Substantia nigra (tissue), 51 donors: ENCODE measurements at places on chromosomes 3 and 15.

- no peak for DNase-seq
Measured at GRCh38 chr3:88996691-88997090, 110.7 kb upstream of the EPHA3 start.

GRCh38 chr15:74868059-74868458 lies 5.1 kb downstream of the SCAMP2 start:
- DNase-seq: no peak

- no peak for DNase-seq
Measured at GRCh38 chr3:4807381-4808280, 171.6 kb upstream of the BHLHE40 start.

DNA sequence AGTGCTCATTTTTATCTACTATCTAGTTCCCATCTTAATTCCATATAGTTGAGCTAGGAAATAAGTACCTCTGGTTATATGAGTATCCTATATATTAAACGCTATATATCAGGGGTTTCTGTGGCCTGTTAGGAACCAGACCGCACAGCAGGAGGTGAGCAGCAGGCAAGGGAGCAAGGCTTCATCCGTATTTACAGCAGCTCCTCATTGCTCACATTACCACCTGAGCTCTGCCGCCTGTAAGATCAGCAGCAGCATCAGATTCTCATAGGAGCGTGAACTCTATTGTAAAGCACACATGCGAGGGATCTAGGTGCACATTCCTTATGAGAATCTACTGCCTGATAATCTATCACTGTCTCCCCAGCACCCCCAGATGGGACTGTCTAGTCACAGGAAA lies 23.0 kb downstream of the GSK3B start:
- no peak for DNase-seq

- DNase-seq: peak; percentile 22
Measured at GRCh38 chr3:156321945-156322344, 201.6 kb downstream of the KCNAB1 start.

GRCh38 chr3:136914739-136915138 lies 43.0 kb upstream of the IL20RB start:
- no peak for DNase-seq

GRCh38 chr3:87196879-87197278 lies 30.2 kb upstream of the CHMP2B start:
- no peak for DNase-seq

DNA sequence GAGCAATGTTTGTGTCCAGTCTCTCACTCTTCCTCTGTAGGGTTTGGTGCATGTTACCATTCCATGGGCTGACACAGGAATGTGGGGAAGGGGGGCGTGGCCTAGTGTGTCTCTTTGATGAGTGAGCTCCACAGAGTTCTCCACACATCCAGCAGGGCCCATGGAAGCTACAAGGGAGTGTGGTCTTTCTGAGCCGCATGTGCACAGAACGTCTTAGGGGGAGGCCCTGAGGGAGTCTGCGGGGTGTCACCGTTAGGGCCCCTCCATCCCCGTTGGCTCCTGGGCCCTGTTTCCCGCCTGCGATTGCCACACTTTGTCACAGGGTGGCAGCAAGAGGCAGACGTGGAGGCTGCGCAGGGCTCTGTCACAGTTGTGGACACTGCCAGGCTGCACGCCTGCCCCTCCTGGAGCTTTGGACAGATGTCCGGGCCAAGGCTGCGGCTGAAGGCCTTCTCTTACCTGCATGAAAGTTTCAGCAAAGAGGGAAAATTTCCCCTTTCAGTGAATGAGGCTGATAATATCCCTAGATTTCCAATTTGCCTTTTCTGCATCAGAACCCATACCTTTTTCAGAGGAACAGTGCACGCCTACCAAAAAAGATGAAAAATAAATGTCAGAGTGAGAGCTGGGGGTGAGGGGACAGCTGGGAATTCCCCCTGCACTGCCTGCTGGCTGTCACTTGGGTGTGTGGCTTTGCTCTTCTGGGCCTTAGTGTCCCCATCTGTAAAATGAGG lies 24.3 kb downstream of the CACNA2D3 start:
- no peak for DNase-seq

DNA sequence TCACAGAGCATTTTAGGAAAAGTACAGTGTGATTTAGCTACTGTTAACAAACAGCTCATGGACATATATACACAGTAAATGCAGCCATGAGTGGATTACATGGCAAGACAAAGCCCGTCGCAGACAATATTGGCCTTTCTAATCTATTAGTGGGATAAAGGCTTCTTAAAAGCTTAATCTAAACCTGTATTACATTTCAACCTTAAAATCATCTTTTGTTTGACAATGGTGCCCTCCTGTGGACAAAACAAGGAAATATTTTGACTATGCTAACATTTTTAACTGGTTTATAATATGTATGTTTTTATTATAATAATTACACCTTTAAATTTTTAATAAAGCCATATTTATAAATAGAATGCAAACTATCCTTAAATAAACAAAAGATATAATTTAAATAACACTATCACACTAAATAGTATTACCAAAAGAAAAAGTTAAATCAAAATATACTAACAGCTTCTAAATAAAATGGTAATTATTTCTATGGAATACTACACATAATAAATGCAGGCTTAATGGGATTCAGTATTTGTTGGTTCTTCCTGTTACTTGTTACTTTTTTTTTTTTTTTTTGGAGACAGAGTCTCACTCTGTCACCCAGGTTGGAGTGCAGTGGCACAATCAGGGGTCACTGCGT lies 38.6 kb downstream of the TAFA4 start:
- DNase-seq: no peak

- DNase-seq: no peak
Measured at GRCh38 chr3:67048067-67048714, 50.1 kb downstream of the KBTBD8 start.

- DNase-seq: no peak
Measured at GRCh38 chr3:81029861-81030260, 731.6 kb downstream of the GBE1 start.

DNA sequence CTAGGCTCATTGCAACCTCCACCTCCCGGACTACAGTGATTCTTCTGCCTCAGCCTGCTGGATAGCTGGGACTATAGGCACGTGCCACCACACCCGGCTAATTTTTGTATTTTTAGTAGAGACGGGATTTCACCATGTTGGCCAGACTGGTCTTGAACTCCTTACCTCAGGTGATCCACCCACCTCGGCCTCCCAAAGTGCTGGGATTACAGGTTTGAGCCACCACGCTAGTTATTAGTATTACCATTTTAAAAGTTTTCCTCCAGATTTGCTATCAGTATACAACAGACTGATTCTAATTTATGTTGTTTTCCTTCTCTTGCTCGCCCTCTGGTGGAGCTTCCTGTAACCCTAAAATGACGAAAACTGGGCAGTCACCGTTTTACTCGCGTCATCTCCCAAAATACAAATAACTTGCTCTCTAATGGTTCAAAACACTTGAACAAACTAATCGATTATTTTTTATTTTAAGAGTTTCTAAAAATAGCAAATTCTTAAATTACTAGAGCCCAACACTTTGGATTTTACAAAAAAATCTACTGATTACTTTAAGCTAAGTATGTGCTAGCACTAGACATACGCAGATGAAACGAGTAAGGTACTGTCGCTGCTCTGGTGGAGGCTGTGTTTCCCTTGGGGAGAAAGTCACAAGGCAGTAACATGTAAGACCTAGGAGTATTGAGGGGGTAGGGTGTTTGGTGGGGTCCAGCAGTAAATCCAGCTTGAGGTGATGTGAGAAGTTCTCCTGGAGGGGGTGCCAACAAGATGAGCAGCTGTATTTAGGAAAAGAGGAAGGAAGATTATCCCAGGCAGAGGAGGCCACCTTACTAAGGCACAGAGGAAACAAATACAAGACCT lies 203.3 kb downstream of the MBNL1 start:
- peak; percentile 66 for DNase-seq

DNA sequence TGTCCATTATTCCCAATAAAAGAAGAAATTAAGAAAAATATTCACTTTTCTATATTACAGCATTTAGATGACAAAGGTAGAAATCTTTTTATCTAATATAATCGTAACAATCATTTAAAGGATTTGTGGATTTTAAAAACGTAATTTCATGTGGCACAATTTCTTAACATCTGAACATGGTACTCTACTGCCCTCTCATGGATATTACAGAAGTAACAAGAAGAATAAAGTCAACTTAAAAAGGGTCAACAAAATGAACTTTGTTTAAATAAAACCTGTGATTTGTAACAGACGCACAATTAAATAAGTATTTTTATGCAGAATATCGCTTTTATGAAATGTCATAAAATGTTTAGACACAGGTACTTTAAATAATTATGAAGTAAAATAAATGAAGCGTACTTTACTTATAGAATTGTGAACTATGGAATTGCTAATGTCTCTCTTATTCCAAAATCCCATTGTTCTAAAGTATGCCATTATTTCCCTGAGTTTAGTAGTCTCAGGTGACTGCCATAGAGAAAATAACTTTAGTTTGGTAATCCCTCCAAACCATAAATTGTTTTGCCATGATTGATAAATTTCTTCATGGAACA lies 366.8 kb upstream of the ZNF385D start:
- no peak for DNase-seq

- DNase-seq: no peak
Measured at GRCh38 chr3:15099364-15100098, 583 bp upstream of the RBSN start.

GRCh38 chr3:112407888-112408702 lies 75.1 kb downstream of the CD200 start:
- no peak for DNase-seq

- DNase-seq: no peak
Measured at GRCh38 chr3:48112813-48113212, 75.4 kb downstream of the CDC25A start.

GRCh38 chr15:70189826-70190695 lies 92.3 kb upstream of the TLE3 start:
- DNase-seq: no peak

DNA sequence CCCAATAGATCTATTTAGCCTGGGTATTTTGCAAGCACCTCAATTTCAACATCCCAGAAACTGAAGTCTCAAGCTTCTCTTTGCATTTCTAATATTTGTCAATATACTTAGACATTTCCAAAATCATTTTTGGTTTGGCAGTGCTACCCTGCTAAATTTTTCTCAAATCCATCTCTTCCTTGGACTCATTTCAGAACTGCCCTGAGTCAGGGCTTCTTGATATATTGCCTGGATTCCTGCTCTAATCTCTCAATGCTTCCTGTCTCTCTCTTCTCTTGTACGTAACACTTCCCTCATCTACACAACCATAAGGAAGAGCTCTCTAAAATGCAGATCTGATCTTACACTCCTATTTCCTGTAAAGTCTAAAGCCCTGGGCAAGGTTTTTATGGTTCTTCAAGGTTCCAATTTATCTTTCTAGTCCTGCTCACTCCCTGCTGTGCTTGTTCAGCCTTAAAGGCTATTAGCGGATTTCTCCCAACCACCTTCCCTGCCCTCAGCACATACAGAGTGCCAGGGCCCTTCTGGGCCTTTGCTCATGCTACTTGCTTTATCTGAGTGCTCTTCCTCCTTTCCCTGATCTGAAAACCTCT lies 53.0 kb upstream of the MME start:
- no peak for DNase-seq

- DNase-seq: no peak
Measured at GRCh38 chr3:47890828-47891612, 88.1 kb downstream of the DHX30 start.

DNA sequence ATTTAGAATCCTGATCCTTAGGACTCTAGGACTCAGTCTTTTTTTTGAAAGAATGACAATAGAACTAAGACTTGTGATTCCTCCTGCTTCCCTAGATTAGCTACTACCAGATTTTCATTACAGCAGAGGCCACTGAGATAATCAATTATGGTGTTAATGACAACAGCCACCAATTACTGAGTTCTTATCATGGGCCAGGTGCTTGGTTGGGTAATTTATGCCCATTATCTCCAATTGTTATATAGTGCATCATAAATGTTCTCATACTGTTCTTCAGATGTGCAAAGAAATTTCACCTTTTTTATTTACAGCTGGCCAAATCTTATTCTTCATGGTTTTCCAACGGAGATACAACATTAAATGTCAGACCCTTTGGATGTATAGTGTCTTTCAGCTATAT lies 162.9 kb upstream of the CMC1 start:
- DNase-seq: no peak

DNA sequence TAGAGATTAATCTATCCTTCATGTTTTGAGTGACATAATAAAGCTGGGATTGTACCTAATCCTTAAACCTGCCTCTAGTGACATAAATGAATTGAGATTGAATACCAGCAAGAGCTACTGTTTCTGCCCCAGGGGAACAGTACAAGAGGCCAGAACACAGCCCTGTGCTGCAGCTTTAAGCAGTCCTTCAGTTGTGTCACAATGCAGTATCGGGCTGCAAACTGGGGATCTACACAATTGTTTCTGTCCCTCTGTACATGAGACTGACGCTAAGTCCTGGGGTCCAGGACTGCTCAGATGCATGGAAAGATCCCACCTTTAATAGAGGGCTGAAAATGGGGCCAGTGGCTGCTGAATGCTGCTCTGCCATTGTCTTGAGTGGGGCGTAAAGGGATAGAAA lies 87.5 kb downstream of the MINAR1 start:
- DNase-seq: no peak

DNA sequence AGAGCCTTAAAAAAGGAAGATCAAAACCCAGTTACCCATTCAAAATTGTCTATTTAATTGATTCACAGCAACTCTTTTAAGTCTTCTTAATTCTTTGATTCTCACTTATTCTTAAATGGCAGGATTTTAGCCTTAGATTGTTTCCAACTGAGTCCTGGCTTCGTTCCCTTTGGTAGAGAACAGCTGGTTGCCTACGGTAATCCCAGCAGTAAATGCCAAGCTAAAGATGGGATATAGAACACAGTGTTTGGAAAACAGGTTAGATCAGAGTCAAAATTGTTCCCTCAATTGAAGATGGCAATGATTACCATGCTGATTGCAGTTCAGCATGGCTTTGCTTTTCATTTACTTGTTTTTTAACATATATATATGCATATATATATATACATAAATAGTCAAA lies 300.9 kb downstream of the PYDC2 start:
- no peak for DNase-seq

GRCh38 chr3:137835096-137835495 lies 71.0 kb downstream of the SOX14 start:
- DNase-seq: no peak

DNA sequence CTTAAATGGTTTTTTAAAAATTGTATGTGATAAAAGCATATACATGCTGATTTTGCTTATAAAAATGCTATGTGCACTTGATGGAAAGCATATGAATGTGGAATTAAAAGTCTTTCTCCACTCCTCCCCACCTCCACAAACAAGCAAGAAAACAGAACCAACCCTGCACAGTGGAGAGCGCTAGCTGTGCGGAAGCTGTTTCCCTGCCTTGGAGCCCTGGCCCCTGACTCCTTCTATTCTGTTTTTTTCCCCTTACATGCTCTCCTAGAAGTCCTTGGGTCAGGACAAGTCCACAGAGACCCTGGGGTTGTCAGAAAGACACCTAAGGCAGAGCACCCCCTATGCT lies 64.2 kb downstream of the BOC start:
- DNase-seq: no peak

- no peak for DNase-seq
Measured at GRCh38 chr15:56915888-56916287, 2.6 kb upstream of the TCF12 start.

GRCh38 chr3:177687291-177687690 lies 490.0 kb upstream of the TBL1XR1 start:
- no peak for DNase-seq

- DNase-seq: no peak
Measured at GRCh38 chr15:70806992-70807712, 43.8 kb upstream of the UACA start.
